NAMALWA (cell line): ENCODE measurements at places on chromosomes 16 and 17.

DNA sequence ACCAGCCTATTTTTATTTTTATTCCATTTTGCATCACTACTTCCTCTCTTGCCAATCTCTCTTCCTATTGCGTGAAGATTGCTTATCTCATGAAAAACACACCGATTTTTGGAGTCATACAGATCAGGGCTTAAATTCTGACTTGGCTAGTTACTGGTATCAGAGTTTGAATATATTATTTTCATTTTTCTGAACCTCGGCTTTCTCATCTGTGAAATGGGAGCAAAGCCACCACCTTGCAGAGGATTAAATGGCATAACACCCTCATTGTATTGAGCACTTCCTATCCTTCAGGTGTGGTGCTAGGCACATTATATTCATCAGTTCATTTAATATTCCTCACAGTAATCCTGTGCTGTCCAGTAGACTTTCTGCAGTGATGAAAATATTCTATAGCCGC is 208.8 kb downstream of the HAPSTR1 start:
- DNase-seq = no peak

DNA sequence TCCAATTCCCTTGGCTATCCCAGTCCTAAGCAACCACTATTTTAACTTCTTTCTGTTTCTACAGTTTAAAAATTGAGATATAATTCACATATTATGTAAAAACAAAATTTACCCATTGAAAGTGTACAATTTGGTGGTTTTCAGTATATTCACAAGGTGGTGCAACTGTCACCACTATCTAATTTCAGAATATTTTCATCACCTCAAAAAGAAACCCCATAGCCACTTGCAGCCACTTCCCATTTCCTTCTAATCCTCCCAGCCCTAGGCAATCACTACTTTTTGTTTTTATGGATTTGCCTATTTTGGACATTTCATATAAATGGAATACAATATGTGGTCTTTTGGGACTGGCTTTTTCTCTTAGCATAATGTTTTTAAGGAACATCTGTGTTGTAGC is 36.1 kb upstream of the NACA2 start:
- no peak for DNase-seq

DNA sequence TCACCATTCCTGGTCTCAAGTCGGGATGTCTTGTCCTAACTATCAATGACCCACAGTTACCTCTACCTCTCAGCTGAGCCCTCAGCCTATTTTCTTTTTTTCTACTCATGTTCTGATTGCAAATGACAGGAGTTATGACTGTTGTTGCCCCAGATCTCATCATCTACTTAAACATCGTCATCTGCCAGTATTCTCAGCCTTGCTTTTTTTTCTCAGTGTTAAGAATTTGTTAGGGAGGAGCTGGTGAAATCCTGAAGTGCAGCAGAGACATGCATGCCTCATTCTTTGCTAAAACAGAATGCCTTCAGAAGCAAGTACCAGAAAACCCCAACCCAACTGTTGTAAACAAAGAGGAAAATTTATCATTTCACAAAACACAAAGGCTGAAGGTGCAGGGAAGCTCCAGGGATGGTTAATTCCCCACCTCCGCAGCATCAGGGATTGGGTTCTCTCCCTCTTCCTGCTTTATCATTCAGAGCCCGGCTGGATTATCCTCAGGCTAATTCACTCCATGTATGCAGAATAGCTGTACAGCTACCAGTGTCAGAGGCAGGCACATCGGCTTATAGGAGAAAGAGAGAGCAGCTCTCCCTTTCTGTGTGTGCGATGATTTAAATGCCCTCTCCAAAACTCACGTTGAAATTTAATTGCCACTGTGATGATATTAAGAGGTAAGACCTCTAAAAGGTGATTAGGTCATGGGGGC is 540.8 kb upstream of the HSBP1 start:
- no peak for DNase-seq

- no peak for DNase-seq
These were observed 1.4 kb downstream of the CYB5D2 start for GRCh38 chr17:4144422-4144747.

- DNase-seq = no peak
These were observed 67.0 kb downstream of the PRMT7 start for GRCh38 chr16:68377667-68378393.

DNA sequence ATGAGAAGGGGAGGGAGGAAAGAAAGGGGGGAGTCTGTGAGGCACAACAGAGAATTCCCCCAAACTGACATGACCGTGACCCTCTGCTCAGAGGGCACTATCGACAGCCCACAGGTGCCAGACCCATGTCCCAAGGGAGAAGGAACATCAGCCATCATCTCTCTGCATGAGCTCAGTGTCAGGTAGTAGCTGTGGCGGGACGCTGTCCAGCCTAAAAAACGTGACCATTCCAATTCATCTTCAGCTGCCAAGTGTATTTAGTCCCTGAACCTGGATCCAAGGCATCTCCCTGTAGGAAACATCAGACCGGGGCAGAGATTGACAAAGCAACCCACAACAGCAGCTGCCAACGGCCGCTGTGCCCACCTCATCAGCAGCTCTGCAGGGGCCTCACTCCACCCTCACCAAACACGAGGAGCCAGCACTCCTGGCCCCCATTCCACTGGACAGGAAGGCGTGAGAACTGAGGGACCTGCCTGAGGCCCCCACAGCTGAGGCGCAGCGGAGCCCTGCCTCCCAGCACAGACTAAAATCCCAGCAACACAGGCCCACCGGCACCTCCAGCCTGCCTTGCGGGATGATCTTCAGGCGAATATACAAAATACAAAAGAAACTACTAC is 8.6 kb downstream of the TAF1C start:
- no peak for DNase-seq

DNA sequence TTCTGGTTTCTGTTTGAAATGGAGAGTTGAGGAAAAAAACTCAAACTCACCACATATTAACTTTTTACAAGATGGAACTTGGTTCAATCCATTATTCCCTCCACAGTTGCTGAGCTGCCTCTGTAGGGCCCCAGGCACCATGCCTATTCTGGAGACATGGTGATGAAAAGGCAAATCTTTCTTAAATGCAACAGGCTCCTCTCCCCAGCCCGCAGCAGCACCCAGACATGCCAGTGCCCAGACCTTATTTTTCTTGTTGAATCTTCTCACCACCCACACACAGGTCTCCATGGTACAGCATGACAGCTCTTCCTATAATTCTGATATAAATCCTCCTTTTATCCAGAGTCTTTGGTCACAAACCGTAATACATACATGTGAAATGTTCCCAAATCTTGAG is 7.6 kb downstream of the CYTH1 start:
- DNase-seq = no peak

DNA sequence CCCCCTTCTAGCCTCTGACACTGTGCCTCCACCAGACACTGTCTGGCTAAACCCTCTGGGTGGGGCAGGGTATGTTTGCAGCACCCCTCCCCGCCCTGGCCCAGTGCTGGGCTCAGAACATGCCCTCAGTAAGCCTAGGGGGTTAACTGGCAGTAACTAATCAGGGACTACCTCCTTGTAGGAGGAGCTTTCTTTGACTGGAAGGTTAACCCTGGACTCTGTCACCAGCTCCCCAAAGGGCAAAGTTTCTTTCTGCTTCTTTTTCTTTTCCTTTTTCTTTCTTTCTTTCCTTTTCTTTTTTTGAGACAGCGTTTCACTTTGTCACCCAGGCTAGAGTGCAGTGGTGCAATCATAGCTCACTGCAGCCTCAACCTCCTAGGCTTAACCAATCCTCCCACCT is 76.8 kb downstream of the PLXDC1 start:
- DNase-seq = no peak

DNA sequence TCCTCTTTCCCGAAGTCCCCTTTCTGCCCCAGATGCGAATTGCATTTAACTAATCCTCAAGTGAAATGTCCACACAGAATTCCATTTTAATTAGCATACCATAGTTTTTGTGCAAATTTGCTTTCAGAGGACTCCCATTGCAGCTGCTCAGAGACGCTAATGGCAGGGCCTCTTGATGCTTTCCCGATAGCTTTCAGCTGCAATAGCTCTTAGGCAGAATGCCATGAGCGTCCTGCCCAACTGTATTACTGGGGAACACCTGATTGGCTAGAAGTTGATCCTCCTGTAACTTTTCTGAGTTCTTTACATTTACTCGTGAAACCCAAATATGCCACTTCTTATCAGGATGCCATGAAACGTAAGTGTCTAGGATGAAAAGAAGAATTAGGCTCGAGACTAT is 203.0 kb downstream of the UTP18 start:
- DNase-seq = no peak

- no peak for DNase-seq
These were observed 18.9 kb downstream of the ARHGAP17 start for GRCh38 chr16:24996301-24996700.

DNA sequence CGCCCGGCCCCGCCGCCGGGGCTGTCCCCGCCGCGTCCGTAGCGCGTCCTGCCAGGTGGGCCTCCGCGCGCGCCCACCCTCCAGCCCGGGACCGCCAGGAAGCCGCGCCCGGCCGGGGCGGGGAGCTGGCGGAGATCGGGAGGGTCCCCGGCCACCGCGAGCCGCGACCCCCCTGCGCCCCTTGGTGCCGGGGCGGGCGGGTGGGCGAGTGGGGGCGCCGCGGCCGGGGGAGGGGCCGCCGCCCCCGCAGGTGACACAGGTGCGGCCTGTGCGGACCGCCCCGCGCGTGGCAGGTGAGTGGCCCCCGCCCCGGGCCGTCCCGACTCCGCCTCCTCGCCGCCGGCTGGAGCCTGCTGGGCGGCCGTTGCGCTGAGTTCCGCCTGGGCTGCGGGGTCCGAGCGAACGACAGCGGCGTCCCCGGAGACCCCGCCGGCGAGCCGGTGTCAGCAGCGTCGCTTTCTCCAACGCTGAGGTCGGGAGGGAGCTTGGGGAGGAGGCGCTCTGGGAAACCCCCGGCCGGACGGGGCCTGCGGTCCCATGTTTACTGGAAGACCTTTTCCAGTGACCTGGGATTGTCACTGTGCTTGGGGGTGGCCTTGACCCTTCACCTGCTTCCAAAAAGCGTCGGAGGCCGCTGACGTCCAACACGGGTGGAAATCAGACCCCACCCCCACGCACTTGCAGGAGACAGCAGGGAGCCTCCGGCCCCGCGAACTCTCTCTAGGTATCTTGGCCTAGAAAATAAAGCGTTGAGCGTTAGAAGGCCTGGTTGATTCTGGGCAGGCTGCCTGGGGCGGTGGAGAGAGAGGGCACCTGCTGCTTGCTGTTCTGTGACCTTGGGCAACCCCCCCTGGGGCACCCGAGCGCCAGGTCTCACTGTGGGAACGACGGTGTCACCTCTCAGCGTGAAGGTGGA is 542 bp downstream of the KLHL36 start:
- DNase-seq = peak; percentile 20

GRCh38 chr17:660453-660852 is 54.2 kb downstream of the VPS53 start:
- DNase-seq = no peak

DNA sequence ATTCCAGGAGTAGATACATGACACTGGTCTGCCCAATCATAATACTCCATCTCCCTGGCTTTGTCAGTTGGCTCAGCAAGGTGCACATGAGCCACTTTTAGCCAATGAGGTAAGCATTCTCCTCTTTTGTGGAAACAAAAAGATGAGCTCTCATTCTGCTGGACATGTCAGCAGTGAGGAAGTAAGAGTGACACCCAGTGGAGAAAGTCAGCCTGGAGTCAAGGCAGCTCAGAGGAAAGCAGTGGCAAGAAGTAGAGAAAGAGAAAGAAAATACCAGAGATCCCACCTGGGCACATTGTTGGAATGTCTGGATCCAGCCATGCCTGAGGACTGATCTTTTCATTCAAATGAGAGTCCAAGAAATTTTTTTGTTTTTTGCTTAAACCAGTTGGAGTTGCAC is 496.9 kb upstream of the C16orf82 start:
- DNase-seq = peak; percentile 39

GRCh38 chr17:45341533-45342158 is 24.8 kb upstream of the MAP3K14 start:
- DNase-seq = no peak

DNA sequence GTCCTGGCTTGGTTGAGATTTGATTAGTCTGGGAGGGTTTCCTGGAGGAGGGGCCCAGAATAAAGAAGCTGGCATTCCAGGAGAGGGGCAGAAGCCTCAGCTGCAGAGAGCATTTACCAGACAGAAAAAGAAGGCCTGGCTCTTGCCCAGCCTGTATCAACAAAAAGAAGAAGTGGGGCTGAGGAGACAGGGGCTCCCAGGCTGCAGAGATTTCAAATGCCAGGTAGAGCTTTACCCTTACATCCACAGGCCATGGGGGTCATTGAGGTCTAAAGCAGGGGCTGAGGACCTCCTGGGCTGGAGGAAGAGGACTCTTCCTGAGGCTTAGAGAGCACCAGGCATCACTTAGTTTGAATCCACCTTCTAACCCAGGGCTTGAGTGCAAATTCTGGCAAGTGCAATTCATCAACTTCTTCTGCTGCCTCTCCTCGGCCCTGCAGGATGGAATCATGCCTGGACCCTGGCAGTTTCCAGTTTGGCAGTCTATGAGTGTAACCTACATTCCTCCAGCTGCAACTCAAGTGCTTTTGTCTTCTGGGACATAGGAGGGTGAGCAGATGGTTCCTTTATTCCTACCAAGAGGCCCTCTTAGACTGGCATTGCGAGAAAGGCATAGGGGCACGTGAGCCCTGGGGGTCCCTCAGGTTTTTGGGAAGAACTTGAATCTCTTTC is 15.3 kb downstream of the CA7 start:
- DNase-seq = no peak

DNA sequence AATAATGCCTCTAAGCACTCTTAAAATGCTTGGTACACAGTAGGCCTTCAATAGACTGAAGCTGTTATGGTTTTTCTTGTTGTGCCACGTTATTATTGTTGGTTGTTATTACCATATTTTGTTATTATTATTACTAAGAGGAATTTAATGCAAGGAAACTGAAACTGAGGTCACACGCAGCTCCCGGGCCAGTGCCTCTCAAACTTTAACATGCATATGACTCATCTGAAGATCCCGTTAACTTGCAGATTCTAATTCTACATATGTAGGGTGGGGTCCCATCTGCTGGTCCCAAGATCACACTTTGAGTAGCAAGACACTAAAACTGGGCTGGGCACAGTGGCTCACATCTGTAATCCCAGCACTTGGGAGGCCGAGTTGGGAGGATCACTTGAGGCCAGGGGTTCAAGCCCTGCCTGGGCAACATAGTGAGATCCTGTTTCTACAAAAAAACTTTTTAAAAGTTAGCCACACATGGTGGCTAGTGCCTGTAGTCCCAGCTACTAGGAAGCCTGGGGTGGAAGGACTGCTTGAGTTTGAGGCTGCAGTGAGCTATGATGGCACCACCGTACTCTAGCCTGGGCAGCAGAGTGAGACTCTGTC is 888 bp downstream of the ACSM5 start:
- no peak for DNase-seq

GRCh38 chr16:56222474-56222997 is 31.2 kb downstream of the GNAO1 start:
- DNase-seq = no peak

GRCh38 chr16:19329932-19330331 is 44.4 kb downstream of the CLEC19A start:
- no peak for DNase-seq
